ENCODE measurements at places on chromosomes 2 and 18. TPM values are rescaled to one million over a fixed set of nuclear protein-coding genes. Genes with fewer than 3 reads are reported as not detected.
A peak's percentile ranks its signal among the peaks of the same experiment; 100 is the strongest.

- H3K27me3 ChIP-seq = no peaks in the 10 kb centered on the region
- H3K27ac ChIP-seq = no peak overlapping the region
- H3K4me1 ChIP-seq = no peaks in the 10 kb centered on the region
- DNase-seq = no peak
Observed at GRCh38 chr2:6644261-6644660, 221.4 kb downstream of the CMPK2 start.

BIRC6 gene
- total RNA-seq = 96.7 TPM

DNA sequence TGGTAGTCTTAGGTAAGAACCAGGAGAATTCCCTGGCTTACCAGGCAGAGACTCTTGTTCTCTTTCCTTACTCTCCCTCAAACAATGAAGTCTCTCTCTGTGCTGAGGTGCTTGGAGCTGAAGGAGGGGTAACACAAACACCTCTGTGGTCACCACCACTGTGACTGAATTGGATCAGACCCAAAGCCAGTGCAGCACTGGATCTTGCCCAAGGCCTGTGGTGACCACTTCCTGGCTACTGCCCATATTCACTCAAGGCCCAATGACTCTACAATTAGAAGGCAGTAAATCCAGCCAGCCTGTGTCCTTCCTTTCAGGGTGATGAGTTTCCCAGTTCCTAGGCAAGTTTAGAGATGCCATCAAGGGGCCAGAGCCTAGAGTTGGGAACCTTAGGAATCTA is 706.8 kb downstream of the SLC4A3 start:
- no peak for DNase-seq
- no peaks in the 10 kb centered on the region for H3K36me3 ChIP-seq
- H3K4me1 ChIP-seq = no peaks in the 10 kb centered on the region
- H3K4me3 ChIP-seq = no peak overlapping the region

DNA sequence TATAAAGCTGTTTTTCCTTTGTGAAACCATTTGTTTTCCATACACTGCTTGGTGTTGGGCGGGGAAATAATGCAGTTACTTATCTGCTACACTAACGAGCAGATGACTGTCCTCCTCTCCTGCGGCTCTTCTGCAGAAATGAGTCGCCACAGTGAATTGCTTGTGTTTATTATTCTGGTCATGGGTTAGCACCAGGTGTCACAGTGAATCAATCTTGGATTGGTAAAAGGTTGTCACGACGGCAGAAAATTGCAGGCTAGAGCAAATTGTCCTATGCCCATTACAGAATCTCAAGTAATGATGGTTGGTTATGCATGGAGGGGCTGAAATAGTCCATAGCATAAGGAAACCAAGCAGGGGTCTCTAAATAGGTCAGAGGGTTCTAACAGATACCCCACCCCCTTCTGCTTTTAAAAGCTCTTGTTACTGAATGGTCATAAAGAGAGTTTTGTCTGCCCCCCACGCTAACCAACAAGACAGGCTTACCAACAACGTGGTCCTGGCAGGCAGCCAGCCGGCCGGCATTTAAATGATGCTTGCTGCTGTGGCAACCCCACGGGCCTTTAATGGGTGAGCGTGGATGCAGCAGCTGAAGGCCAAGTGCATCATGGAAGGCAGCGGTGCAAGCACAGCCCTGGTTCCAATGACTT is 29.5 kb downstream of the RAB31 start:
- no peaks in the 10 kb centered on the region for H3K36me3 ChIP-seq
- H3K27me3 ChIP-seq = no peaks in the 10 kb centered on the region
- peaks cover 42% of the 10 kb centered on the region for H3K4me1 ChIP-seq
- no peak for DNase-seq
- H3K4me3 ChIP-seq = no peak overlapping the region

DNA sequence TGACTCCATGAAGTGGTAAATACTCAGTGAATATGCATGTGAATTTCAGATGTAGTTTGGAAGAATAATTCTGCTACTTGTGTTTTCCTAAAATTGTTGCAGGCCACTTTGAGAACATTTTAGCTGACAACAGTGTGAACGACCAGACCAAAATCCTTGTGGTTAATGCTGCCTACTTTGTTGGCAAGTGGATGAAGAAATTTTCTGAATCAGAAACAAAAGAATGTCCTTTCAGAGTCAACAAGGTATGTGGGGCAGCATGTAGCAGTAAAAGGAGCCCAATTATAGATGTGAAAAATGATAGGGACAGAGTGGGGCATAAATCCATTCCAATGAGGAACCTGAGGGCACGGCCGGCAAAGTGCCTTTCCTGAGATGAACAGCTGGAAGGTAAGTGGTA is 16.1 kb downstream of the SERPINB5 start:
- H3K4me1 ChIP-seq = no peaks in the 10 kb centered on the region
- H3K27ac ChIP-seq = no peak overlapping the region
- no peaks in the 10 kb centered on the region for H3K27me3 ChIP-seq
- DNase-seq = no peak

GRCh38 chr2:223513771-223514455 is 88.2 kb downstream of the SCG2 start:
- no peak for DNase-seq
- no peaks in the 10 kb centered on the region for H3K4me1 ChIP-seq
- no peaks in the 10 kb centered on the region for H3K27me3 ChIP-seq
- no peak overlapping the region for H3K4me3 ChIP-seq

TMEM247 gene
- total RNA-seq = not detected

DNA sequence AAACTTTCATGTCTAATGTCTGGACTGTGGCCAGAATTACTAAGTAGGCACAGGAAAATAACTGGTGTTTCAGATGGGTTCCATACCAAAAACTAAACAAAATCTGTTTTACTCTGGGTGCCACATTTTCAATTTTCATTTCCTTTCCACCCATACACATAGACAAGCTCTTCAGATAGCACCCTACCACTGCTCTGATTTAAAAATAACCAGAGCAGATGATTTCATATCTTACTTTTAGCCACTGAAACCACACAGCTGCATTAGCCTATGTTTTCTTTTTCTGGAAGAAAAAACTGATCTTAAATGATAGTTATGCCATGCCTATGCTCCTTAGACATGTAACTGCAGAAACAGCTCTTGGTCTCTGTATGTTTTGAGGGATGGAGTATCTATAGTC is 647.6 kb downstream of the CPS1 start:
- no peaks in the 10 kb centered on the region for H3K36me3 ChIP-seq
- DNase-seq = no peak
- H3K4me3 ChIP-seq = no peak overlapping the region
- H3K4me1 ChIP-seq = no peaks in the 10 kb centered on the region
- no peaks in the 10 kb centered on the region for H3K27me3 ChIP-seq

- no peaks in the 10 kb centered on the region for H3K4me1 ChIP-seq
- H3K4me3 ChIP-seq = no peak overlapping the region
- no peaks in the 10 kb centered on the region for H3K27me3 ChIP-seq
- no peak for DNase-seq
- H3K27ac ChIP-seq = no peak overlapping the region
Observed at GRCh38 chr2:30883822-30884221, 76.6 kb upstream of the CAPN13 start.

GRCh38 chr18:21163647-21164547 is 52.3 kb upstream of the ROCK1 start:
- no peaks in the 10 kb centered on the region for H3K36me3 ChIP-seq
- DNase-seq = no peak
- no peak overlapping the region for H3K27ac ChIP-seq
- no peaks in the 10 kb centered on the region for H3K4me1 ChIP-seq
- H3K4me3 ChIP-seq = no peak overlapping the region

DNA sequence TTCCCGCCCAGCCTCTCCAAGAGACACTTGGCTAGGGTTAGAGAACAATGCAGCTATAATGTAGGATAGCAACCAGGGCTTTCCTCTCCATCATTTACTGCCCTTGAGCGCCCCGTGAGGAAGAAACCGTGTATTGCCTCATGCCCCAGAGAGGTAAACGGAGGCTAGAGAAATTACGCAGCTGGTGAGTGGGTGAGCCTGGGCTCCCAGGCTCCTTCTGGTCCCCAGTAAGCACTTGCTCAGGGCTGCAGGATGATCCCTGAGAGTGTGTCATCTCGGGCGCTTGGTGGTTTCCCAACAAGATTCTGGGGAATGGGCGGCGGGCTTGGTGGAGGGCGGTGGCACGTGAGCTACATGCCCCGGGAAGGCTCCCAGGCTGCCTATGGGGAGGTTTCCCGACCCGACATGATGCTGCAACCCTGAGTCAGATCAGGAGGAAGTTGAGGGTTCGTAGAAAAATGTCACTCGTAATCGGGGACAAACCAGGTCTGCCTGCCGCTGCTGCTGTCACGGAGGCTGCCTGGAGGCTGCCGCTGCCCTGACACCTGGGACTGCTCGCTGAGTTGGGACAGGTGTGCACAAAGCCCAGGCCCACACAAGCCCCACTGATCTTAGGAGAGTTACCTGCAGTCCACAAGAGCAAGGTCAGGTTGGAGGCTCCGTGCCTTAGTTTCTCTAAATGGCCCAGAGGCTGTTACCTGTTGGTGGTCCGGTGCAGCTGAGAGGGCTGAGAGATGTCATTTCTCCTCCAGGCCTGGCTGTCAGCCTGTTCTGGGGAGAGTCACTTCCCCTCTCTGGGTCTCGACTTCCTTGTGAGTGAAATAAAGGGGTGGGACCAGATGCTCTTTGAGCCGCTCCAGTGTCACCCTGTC is at the start of gene GPR55:
Gene GPR55 (minus strand): TSS at position 773 of the 872 bp plus-strand sequence. CDS start 14,280 bp downstream, outside the sequence.
- H3K36me3 ChIP-seq = no peaks in the 10 kb centered on the region
- H3K27me3 ChIP-seq = no peaks in the 10 kb centered on the region
- no peak within 1 kb of the TSS for H3K4me3 ChIP-seq
- DNase-seq = no peak
- H3K27ac ChIP-seq = no peak within 1 kb of the TSS

PDE11A gene
- total RNA-seq = 0.25 TPM

DNA sequence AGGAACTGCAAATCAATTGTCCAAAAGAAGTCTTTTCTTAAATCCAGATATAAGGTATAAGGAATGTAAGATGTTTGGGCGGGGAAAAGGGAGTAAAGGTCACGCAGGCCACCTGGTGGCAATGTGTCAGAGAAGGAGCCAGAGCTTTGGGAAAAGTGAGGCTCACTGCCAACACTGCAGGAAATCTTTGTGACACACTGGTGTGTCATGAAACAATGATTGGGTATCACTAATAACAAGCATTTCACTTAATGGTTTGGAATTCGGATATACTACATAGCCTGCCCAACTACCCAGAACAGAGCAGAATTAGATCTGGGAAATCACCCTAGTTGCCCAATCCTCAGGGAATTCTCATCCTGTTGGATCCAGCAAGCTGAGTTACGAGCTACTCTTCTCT is 61.0 kb downstream of the RBMS1 start:
- H3K4me3 ChIP-seq = no peak overlapping the region
- H3K27me3 ChIP-seq = no peaks in the 10 kb centered on the region
- no peak for DNase-seq
- H3K27ac ChIP-seq = no peak overlapping the region
- H3K36me3 ChIP-seq = peaks cover 2% of the 10 kb centered on the region

MTCL1 gene
- 28.3 TPM for total RNA-seq

GRCh38 chr2:203739351-203739750 is 32.9 kb downstream of the CD28 start:
- no peak overlapping the region for H3K4me3 ChIP-seq
- no peak overlapping the region for H3K27ac ChIP-seq
- no peaks in the 10 kb centered on the region for H3K36me3 ChIP-seq
- H3K27me3 ChIP-seq = no peaks in the 10 kb centered on the region
- H3K4me1 ChIP-seq = peaks cover 33% of the 10 kb centered on the region

- no peaks in the 10 kb centered on the region for H3K4me1 ChIP-seq
- no peaks in the 10 kb centered on the region for H3K36me3 ChIP-seq
- no peaks in the 10 kb centered on the region for H3K27me3 ChIP-seq
- H3K4me3 ChIP-seq = no peak overlapping the region
- DNase-seq = no peak
Observed at GRCh38 chr18:65436430-65436829, 314.4 kb upstream of the CDH7 start.

SIX2 gene
- 1.9 TPM for total RNA-seq

- H3K4me1 ChIP-seq = no peaks in the 10 kb centered on the region
- no peak for DNase-seq
- H3K27me3 ChIP-seq = no peaks in the 10 kb centered on the region
- H3K36me3 ChIP-seq = no peaks in the 10 kb centered on the region
- no peak overlapping the region for H3K27ac ChIP-seq
Observed at GRCh38 chr2:12929758-12930157, 213.0 kb downstream of the TRIB2 start.

LBX2 gene
- 11.4 TPM for total RNA-seq

- H3K36me3 ChIP-seq = no peaks in the 10 kb centered on the region
- H3K4me3 ChIP-seq = no peak overlapping the region
- no peak overlapping the region for H3K27ac ChIP-seq
- no peaks in the 10 kb centered on the region for H3K4me1 ChIP-seq
- no peaks in the 10 kb centered on the region for H3K27me3 ChIP-seq
- no peak for DNase-seq
Observed at GRCh38 chr2:100208141-100208770, 65.9 kb upstream of the AFF3 start.

GRCh38 chr2:71629771-71630453 is 176.6 kb downstream of the DYSF start:
- H3K27ac ChIP-seq = no peak overlapping the region
- no peaks in the 10 kb centered on the region for H3K27me3 ChIP-seq
- no peaks in the 10 kb centered on the region for H3K36me3 ChIP-seq
- H3K4me1 ChIP-seq = no peaks in the 10 kb centered on the region

- H3K4me3 ChIP-seq = no peak overlapping the region
- no peaks in the 10 kb centered on the region for H3K27me3 ChIP-seq
- DNase-seq = no peak
- H3K36me3 ChIP-seq = no peaks in the 10 kb centered on the region
- no peaks in the 10 kb centered on the region for H3K4me1 ChIP-seq
Observed at GRCh38 chr2:118991554-118991953, 49.6 kb downstream of the MARCO start.

DNA sequence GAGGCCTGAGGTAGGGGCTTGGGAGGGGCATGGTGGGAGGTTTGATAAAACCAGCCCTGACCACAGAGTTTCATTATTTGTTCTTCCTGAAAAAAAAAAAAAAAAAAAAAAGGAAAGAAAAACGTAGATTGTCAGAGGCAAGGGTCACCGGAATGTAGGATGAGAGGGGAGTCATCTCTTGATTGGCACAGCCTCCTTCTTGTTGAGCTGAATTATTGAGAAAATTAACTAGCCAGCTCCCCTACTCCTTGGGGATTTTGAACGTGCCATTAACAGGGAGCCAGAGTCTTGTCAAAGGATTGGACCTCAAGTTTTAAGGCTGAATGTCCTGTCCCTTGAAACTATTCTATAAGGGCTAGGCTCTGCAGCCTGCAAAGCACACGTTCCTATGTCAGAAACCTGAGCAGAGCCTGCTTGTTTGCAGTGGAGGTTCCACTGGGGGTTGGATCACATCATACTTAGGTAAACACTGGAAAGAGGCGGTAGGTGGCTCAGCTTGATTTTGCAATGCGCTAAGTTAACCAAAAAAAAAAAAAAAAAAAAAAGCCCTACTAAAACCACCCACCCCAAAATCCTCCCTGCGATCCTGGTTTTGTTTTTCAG is 2.3 kb downstream of the INHBB start:
- H3K36me3 ChIP-seq = no peaks in the 10 kb centered on the region
- H3K4me3 ChIP-seq = peak overlapping the region; percentile 59
- H3K4me1 ChIP-seq = peaks cover 9% of the 10 kb centered on the region
- peak; percentile 67 for DNase-seq
- H3K27me3 ChIP-seq = no peaks in the 10 kb centered on the region
- H3K27ac ChIP-seq = peak overlapping the region; percentile 73

REG1B gene
- total RNA-seq = not detected

GRCh38 chr2:39851651-39852110 is 72.6 kb upstream of the THUMPD2 start:
- H3K27ac ChIP-seq = no peak overlapping the region
- DNase-seq = no peak
- no peak overlapping the region for H3K4me3 ChIP-seq
- no peaks in the 10 kb centered on the region for H3K27me3 ChIP-seq
- H3K4me1 ChIP-seq = no peaks in the 10 kb centered on the region
- no peaks in the 10 kb centered on the region for H3K36me3 ChIP-seq
